ENCODE measurements at places on chromosomes 2 and 18.

GRCh38 chr2:208642125-208642779 is 235.7 kb downstream of the PTH2R start:
- DNase-seq, result no peak

- no peak for DNase-seq
Measured at GRCh38 chr2:158112992-158113391, 11.3 kb downstream of the UPP2 start.

DNA sequence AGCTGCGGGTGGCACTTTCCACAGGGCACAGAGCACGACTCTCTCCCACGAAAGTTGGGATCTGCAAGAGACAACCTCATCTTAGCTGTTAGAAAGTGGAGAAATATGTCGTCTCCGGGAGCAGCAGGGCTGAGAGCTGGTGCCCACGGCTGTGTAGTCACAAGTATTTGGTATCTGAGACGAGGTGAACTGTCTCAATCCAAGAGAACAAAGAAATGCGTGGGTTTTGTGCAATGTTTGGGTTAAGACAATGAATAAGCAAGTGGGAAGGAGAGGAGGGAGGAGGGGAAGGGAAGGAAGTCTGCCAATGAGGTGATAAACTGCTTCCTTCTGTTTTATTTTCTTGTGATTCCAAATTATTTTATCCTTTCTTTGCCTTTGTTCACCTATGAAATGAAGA is 18.0 kb downstream of the DYTN start:
- DNase-seq, result no peak

- no peak for DNase-seq
Measured at GRCh38 chr2:22582107-22582506, 802.9 kb upstream of the KLHL29 start.

DNA sequence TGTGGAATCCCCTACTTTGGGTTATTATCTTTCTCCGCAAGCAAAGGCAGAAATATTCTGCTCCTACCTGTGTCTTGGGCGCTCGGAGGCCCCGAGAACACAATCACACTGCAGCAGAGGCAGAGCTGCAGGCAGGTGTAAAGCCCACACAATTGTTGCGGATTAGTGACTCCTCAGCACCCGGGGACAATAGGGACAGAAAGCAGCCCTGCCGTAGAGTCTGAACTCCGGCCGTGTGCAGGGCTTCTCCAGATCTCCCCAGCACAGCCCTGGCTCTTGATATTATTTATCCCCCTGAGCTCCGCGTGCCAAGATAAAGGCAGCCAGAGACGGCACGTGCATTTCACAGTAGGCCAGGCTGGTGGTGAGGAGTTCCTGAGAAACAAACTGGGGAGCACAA is 229.2 kb downstream of the EN1 start:
- DNase-seq, result no peak

GRCh38 chr2:240794178-240794721 is 25.8 kb downstream of the KIF1A start:
- no peak for DNase-seq

GRCh38 chr2:134352844-134353243 is 99.0 kb downstream of the MGAT5 start:
- no peak for DNase-seq

GRCh38 chr18:24791751-24792545 is 331.5 kb downstream of the HRH4 start:
- DNase-seq, result no peak

DNA sequence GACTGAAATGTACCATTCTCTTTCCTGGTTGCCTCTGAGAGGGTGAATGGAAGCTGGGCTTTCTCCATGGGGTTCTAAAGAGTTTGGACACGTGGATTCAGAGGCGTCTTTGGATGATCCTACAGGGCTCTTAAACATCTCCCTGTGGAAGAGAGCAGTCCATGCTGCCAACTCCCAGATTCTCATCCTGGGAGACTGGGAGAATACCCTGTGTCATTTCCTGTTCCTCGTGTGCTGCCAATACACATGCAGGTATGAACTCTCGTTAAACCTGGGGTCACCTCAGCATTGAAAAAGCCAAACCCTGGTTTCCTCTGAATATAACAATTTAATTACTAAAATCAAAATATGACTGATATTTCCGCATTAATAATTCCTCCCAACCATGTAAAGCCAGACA is 73.3 kb upstream of the NT5C1B start:
- DNase-seq, result no peak

- DNase-seq, result no peak
Measured at GRCh38 chr2:225512876-225513540, 113.5 kb downstream of the NYAP2 start.

DNA sequence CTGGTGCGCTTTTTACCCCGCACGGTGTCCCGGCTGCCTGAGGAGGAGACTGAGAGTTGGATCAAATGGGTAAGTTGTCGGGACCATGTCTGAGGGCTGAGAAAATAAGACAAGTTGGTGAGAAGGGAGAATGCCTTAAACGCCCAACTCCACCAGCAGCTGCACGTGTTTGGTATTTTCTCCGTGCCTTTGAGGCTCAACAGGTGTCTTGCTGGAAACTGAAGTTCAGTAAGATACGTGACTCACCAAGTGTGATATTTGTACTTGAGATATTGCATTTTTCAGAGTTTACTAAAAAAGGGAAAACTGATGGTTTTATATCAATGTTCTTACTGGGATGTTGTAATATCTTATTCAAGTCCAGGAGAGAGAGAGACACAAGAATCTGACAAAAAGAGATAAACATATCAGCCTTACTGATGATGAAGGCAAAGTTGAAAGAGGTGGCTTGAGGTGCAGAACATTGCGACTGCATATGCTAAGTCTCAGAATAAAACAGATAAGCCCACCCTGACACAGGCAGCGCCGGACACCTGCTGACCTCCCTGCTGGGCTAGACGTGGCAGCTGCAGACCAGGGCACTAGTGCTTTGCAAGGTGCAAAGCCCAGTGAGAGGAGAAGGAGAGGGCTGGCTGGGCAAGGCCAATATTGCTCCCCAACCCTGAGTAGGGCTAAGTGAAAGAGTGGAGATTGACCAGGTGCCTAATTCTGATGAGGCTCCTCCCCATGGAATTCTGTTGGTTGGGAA is 33.1 kb downstream of the TRPM8 start:
- DNase-seq, result no peak

GRCh38 chr2:172894689-172895387 is 159.2 kb downstream of the RAPGEF4 start:
- DNase-seq, result no peak

DNA sequence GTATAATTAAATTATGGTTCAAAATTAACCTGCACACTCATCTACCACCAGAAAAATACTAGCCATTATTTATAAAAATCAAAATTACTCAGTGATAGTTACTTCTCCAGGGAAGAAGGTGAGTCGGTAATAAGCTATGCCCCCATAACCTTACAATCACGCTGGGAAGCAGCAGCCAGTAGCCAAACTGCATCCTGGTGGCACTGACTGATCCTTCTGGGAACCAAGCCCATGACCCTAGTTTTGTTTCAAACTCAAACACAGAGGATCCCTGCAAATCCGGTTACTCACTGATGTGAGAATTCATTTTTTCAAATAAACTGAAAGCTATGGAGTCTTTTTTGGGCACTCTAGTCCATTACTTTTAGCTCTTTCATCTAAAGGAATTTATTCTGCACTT is 88.2 kb upstream of the VWC2L start:
- DNase-seq, result no peak

- no peak for DNase-seq
Measured at GRCh38 chr2:18836436-18836835, 247.1 kb upstream of the NT5C1B start.

- DNase-seq, result no peak
Measured at GRCh38 chr2:162769066-162769465, 69.5 kb downstream of the KCNH7 start.

GRCh38 chr2:17521621-17522020 is 3.4 kb upstream of the RAD51AP2 start:
- DNase-seq, result no peak
